Left renal cortex interstitium (tissue), 4 donors: ENCODE measurements at places on chromosomes 16 and 17. TPM values are rescaled to one million over a fixed set of nuclear protein-coding genes. Genes with fewer than 3 reads are reported as not detected.

- DNase-seq: no peak
Observed at GRCh38 chr17:79295307-79295706, 220.7 kb downstream of the ENGASE start.

GRCh38 chr16:10983159-10983558, 38.8 kb downstream of the CLEC16A start:
- no peak for DNase-seq

- DNase-seq: no peak
Observed at GRCh38 chr17:47810200-47810821, 11.3 kb downstream of the OSBPL7 start.

DNA sequence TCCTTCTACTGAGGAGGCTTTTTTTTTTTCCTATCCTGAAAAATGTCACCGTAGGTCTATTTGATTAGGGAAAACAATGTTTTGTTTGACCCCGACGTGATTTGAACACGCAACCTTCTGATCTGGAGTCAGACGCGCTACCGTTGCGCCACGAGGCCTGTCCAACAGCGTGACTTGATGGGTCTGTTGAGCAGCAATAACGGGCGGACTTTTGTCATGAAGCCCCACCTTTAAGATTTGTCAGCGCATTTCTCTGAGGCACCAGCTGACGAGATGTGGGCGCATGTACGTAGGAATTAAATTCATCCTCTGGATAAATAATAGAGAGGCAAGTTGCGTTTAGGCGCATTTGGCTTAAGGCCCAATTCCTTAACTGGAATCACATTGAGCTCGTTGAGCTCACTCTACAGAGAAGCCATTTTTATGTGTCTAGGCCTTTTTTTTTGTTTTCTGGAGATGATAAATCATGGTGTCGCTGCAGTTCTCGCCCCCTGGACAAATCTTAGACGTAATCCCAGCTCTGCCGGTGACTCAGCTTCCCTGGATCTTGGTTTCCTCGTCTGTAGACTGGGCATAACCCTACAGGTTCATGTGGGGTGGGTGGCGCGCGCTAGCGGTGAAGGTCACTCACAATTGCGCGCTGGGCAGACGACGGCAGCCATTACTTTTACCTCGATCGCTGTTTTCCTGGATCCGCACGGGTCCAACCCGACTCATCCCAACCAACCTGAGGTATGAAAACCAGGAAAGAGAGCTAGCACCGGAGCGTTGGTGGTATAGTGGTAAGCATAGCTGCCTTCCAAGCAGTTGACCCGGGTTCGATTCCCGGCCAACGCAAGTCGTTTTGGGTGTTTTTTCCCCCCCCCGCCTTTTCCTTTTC, 10.6 kb upstream of the AURKB start:
- DNase-seq: peak; percentile 91

MAP2K6 gene
- polyA plus RNA-seq: 22.7 TPM

GRCh38 chr16:21952793-21953540, at the start of gene UQCRC2:
UQCRC2 (plus strand) TSS chr16:21953361; CDS start chr16:21953424, 63 bp downstream.
- peak; percentile 98 for DNase-seq

DNA sequence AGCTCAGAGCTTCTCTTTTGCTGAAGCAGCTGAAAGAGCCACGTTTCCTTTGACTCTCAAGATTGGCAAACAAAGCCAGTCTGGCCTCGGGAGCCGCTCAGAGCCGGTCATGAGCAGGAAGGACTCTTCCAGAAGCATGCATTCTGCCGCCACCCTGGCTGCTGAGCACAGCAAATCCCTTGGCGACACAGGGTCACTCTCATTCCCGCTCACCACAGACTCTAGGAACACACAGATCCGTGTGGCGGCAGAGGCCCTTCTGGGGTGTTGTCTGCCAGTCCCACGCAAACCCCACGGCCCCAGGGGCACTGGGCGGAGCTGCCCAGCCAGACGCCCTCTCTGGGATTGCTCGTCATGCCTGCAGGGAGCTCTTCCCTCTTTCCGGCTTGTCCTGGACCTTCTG, 157.0 kb downstream of the C16orf95 start:
- no peak for DNase-seq

SEC14L5 gene
- 0.14 TPM for polyA plus RNA-seq

KRTAP9-7 gene
- polyA plus RNA-seq: not detected

DNA sequence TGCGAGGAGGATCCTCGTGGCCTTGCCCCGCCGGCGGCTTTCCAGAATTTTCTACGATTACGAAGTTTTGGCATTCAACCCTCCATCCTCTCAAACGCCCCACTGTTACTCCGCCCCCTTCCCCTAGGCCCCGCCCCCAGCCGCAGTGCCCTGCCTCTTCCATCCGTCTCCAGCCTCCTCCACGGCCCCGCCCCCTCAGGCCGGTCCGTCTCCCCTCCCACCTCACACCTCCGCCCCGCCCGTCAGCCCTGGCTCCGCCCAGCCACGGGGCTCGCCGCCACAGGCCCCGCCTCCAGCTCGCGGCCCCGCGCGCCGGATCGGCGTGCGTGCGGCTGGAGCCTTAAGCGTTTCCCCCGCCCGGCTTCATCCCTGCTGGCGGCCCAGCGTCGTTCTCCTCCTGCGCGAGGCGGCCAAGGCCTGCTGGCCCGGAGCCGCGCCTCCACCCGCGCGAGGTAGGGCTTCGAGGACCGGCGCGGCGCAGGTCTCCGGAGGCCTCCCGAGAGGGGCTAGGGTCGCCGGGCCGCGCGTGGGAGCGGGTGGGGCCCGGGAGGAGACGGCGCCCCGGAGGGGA, at the start of the genes C17orf67 and DGKE:
C17orf67 (minus strand) TSS at position 112 of the 571 bp plus-strand sequence. CDS start 18,110 bp downstream, outside the sequence.
DGKE (plus strand) TSS at position 343 of the 571 bp plus-strand sequence. CDS start 645 bp downstream, outside the sequence.
- no peak for DNase-seq

DPEP1 gene
- 43.9 TPM for polyA plus RNA-seq

- no peak for DNase-seq
Observed at GRCh38 chr17:68294196-68294555, 2.9 kb downstream of the ARSG start.

TLCD2 gene
- polyA plus RNA-seq: 5.3 TPM

DNA sequence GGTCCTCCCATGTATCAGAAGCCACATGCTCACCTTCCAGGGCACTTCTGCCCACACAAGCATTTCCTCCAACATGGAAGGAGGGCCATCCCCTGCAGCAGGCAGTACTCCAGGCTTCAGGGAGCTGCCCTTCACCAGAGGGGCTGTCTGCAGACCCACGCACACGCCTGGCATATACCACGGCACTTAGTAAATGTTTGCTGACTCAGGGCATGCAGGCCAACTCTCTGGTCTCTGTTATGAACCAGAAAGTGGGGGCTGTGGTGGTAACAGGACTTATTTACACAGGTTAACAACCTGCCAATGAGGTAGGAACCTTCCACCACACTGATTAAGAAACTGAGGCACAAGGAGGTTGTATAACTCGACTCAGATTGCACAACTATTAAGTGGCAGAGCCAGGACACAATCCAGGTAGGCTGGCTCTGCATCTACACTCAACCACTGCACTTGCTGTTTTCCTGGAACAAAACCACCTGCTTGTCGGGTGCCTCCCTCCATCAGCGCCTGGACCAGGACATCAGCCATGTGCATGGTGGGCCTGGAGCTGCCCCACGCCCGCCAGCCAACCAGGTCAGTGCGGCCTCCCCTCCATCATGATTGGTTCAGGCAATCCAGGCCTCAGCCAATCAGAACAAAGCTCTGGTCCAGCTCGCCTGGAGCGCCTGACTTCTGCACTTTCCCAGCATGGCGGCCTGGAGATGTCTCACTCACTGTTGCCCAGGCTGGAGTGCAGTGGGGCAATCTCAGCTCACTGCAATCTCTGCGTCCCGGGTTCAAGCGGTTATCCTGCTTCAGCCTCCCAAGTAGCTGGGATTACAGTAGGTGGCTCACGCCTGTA, 19.2 kb downstream of the ACTG1 start:
- DNase-seq: no peak

- no peak for DNase-seq
Observed at GRCh38 chr17:39365242-39365641, 36.2 kb downstream of the FBXL20 start.

DNA sequence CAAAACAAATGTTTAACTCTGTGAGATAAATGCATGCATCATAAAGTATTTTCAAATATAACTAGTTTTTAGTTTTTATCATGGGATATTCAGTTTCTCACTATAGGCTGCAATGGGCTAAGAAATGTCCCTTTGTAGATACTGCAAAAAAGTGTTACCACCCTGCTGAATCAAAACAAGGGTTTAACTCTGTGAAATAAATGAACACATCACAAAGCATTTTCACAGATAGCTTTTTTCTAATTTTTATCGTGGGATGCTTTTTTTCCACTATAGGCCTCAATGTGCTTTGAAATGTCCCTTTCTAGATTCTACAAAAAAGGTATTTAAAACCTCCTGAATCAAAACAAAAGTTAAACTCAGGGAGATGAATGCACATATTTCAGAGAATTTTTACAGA, 541.1 kb downstream of the KCNJ18 start:
- no peak for DNase-seq

TCAP gene
- polyA plus RNA-seq: 1.2 TPM

GRCh38 chr16:86317813-86318650, 192.3 kb upstream of the FOXF1 start:
- DNase-seq: no peak

SLC13A2 gene
- 14.3 TPM for polyA plus RNA-seq

DNA sequence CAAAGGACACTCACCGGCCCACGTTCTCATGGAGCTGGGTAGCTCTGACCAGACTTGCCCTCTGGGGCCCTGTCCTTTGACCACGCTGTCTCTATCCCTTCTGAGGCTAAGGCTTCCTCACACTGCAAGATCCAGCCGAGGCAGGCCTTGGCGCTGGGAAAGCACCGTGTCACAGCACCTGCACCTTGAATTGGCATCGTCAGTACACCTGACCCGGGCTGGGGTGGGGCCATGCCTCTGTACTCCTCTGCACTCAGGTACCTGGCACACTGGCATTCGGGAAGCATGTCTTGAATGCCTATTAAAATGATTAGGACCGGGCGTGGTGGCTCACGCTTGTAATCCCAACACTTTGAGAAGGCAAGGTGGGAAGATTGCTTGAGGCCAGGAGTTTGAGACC, 6.0 kb downstream of the TBC1D24 start:
- no peak for DNase-seq

FOXN1 gene
- 0.81 TPM for polyA plus RNA-seq

GRCh38 chr17:60372790-60373483, 19.0 kb downstream of the USP32 start:
- DNase-seq: no peak

GRCh38 chr17:6392609-6393350, 42.1 kb downstream of the AIPL1 start:
- DNase-seq: no peak

DNA sequence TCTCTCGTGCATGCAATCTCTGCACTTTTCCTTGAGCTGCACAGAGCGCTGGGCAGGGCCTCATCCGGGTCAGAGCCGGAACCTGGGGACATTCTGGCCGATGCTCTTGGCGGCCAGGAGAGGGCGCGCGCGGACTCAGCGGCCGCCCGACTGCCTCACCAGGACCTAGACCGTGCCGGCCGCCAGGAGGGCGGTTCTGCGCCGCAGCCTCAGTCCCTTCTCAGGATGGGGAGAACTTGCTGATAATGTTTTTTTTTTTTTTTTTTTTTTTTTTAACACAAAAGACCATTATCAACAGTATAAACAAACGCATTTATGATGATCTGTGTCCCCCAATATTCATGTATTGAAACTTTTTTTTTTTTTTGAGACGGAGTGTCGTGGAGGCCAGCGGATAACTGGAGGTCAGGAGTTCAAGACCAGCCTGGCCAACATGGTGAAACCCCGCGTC, 8.1 kb upstream of the FLYWCH2 start:
- no peak for DNase-seq

DNA sequence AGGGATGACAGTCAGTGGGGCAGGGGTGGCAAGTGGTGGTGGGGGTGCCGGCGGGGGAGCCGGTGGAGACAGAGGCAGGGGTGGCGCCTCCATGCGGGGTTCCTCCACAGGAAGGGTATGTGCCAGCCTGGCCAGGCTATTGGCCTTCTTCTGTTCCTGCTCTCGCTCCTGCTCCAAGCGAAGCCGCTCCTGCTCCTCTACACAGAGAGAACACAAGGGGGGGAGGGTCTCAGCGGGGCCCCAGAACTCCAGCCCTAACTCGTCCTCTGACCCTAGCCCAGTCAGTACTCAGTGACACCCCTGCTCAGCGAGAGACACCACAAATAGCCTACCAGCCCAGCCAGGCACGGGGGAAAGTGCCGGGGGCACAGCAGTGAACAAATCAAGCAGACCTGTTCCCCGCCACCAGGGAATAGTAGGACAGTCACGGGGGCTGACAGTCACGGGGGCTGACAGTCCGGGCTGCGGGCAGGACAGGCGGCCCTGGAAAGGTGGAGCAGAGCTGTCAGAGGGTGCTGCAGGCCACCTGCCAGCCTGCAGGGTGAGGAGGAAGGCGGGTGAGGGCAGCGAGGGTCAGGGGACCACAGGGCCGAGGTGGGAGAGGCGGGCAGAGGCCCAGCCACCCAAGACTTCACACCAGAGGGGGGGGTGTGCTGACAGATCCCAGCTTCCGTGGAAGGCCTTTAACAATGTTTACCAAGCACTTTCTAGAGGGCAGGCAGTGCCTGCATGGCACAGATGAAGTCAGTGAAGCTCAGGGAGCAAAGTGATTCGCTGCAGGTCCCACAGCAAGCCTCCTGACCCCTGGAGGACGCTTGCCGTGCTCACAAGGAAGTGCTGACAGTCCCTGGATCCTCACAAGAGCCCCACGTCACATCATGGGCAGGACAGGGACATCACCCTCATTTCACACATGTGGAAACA, 5.3 kb downstream of the MNT start:
- DNase-seq: no peak

DNA sequence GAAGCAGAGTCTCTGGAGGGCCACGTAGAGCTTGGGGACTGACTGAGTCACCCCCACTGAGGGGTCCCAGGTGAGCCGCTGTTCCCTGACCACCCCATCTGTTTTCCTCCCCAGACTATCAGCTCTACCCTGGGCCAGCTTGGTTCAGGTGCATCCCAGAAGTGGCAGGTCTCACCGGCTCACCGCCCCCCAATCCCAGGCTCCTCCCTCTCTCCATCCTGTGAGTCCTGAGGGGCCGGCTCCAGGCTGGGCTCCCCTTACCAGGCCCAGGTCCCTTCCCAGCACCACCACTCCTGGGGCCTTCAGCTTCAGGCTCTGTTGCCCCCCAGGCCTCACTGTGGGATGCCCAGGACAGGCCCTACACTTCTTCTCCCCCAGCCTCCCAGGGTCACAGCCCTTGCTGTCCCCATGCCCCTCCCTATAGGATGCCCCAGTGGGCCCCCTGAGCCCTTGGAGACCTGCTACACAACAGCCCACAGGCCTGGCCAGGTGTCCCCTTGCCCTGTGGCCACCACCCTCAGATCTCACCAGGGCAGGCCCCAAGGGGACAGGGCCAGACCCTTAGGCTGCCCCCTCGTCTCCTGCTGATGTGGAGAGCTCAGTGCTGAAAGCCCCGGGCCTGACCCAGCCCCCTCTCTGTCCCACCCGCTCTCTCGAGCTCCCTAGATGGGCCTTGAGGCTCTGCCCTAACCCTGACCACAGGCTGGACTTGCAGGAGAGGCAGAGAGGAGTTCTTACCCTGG, 40.4 kb downstream of the TNFRSF13B start:
- no peak for DNase-seq
